Nasal cavity respiratory epithelium epithelial cell of viscerocranial mucosa (primary cell): ENCODE measurements at places on chromosomes 1 and 21. TPM values are rescaled to one million over a fixed set of nuclear protein-coding genes. Genes with fewer than 3 reads are reported as not detected.

IRF6 gene
- total RNA-seq: 270 and 460 TPM in 2 replicates

ARPC5 gene
- 78.6 and 173 TPM in 2 replicates for total RNA-seq

SPAG17 gene
- total RNA-seq: under 0.01 and 0.78 TPM in 2 replicates

ORC1 gene
- 0.14 and 0.34 TPM in 2 replicates for total RNA-seq

NUDT4B gene
- total RNA-seq: 13.5 and 17.8 TPM in 2 replicates

C1orf167 gene
- 0.07 TPM in 1 of 2 replicates, not detected in the other for total RNA-seq

SERPINC1 gene
- total RNA-seq: 0.21 TPM in 1 of 2 replicates, not detected in the other

OR2M4 gene
- total RNA-seq: not detected in 2 replicates

PGBD5 gene
- 0.68 and 18.9 TPM in 2 replicates for total RNA-seq

KRTAP19-3 gene
- total RNA-seq: not detected in 2 replicates

OR4F29 gene
- not detected in 2 replicates for total RNA-seq

SV2A gene
- 0.34 and 0.36 TPM in 2 replicates for total RNA-seq

HUNK gene
- total RNA-seq: under 0.01 and 0.07 TPM in 2 replicates

TCHH gene
- total RNA-seq: under 0.01 and 0.14 TPM in 2 replicates

CLCC1 gene
- 29.4 and 36.6 TPM in 2 replicates for total RNA-seq

ZBTB37 gene
- total RNA-seq: 3.8 and 5.8 TPM in 2 replicates

CA6 gene
- total RNA-seq: not detected in 2 replicates

UBE2U gene
- not detected in 2 replicates for total RNA-seq

SPRR4 gene
- total RNA-seq: not detected in 2 replicates

LRRC8B gene
- total RNA-seq: 15.7 and 18.1 TPM in 2 replicates

LCE1C gene
- total RNA-seq: 0.34 TPM in 1 of 2 replicates, not detected in the other

BEST4 gene
- under 0.01 TPM in 2 replicates for total RNA-seq

OR2G6 gene
- not detected in 2 replicates for total RNA-seq

SPRR1A gene
- total RNA-seq: 3.1 and 9.5 TPM in 2 replicates

VAV3 gene
- total RNA-seq: 4.3 and 8.2 TPM in 2 replicates

GJC2 gene
- total RNA-seq: 1.0 and 1.4 TPM in 2 replicates

PRAMEF5 gene
- total RNA-seq: not detected in 2 replicates

MYBPHL gene
- not detected in 2 replicates for total RNA-seq

SPRR5 gene
- not detected in 2 replicates for total RNA-seq

B4GALT3 gene
- 16.1 and 30.6 TPM in 2 replicates for total RNA-seq

CLIC6 gene
- total RNA-seq: under 0.01 and 0.71 TPM in 2 replicates

ANXA9 gene
- total RNA-seq: 0.50 and 0.68 TPM in 2 replicates

OR2T11 gene
- total RNA-seq: not detected in 2 replicates

NFASC gene
- total RNA-seq: 0.34 and 1.1 TPM in 2 replicates

PRDM16 gene
- total RNA-seq: 0.21 and 0.34 TPM in 2 replicates

LAD1 gene
- total RNA-seq: 155 and 157 TPM in 2 replicates

SH2D2A gene
- total RNA-seq: 1.7 and 2.1 TPM in 2 replicates

IL6R gene
- total RNA-seq: 24.3 and 35.8 TPM in 2 replicates

ATP1A4 gene
- total RNA-seq: not detected in 2 replicates
